ENCODE measurements at places on chromosomes 11 and 22.
A peak's percentile ranks its signal among the peaks of the same experiment; 100 is the strongest.

DNA sequence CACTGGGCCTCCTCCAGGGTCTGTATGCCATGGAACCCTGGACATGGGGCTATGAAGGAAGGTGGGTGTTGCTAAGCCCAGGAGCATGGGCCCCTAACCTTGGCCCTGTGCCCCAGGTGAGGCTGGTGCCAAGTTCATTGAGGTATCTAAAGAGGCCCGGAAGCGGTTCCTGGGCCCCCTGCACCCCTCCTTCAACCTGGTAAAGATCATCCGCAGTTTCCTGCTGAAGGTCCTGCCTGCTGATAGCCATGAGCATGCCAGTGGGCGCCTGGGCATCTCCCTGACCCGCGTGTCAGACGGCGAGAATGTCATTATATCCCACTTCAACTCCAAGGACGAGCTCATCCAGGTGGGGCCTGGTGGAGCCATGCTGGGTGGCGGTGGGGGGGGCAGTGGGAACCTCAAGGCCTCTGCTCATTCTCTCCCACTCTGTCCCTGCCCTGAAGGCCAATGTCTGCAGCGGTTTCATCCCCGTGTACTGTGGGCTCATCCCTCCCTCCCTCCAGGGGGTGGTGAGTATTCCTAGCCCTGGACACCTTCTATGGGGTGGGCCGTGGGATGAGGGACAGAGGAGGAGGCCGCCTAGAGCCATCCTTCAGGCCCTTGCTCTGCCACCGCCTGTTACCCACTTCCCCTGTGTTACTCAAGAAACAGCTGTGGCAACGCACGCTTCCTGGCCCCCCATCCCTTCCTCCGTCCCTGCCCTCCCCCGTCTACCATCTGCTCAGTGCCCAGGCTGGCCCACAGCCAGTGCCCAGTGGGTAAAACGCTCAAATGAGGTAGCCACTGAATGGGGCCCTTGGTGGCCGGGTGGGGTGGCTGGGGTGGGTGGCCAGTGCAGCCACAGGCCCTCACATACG, 3.0 kb downstream of the PNPLA2 start:
- DNase-seq = no peak

DNA sequence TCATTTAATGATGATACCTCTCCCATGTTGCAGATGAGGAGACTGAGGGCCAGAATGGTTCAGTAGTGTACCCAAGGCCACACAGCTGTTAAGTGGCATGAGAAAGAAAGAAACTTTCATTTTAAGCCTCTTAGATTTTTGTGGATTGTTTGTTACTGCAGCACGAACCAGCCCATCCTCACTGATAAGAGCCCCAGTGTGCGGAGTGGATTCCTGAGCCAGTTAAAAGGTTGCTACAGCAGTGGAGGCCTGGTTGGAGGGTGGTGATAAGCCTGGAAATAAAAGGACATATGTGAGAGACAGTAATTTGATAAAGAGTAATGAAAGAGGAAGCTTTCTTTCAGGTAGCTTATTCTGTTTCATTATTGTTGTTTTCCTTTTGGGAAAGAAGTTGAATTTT, 89.0 kb downstream of the ATXN10 start:
- no peak for DNase-seq

GRCh38 chr11:126518972-126519690, 163.6 kb downstream of the ST3GAL4 start:
- DNase-seq = no peak

- DNase-seq = peak; percentile 91
These were observed 449.3 kb downstream of the OPCML start for GRCh38 chr11:133082841-133083488.

- no peak for DNase-seq
These were observed 6.0 kb downstream of the KBTBD4 start for GRCh38 chr11:47572715-47573255.

- DNase-seq = no peak
These were observed 1.5 kb downstream of the ATG13 start for GRCh38 chr11:46618837-46619236.

DNA sequence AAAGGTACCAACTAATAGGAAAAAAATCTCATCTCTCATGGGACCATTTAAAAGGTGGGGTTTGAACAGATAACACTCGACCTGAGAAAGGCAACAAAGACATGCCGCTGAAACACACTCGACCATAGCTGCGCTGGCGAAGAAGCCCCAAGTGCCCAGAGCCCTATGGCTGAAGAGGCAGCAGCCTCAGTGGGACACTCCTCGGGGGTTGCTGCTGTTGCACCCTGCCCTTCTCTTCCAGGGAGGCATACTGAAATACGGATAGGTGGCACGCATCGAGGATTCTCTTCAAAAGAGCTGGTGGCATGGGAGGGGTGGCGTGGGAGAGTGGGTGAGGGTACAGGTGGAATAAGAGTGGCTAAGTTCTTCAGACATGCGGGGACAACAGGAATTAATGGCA, 18.5 kb upstream of the PHLDA2 start:
- no peak for DNase-seq

GRCh38 chr11:109853156-109853776, 239.9 kb upstream of the ZC3H12C start:
- peak; percentile 22 for DNase-seq

DNA sequence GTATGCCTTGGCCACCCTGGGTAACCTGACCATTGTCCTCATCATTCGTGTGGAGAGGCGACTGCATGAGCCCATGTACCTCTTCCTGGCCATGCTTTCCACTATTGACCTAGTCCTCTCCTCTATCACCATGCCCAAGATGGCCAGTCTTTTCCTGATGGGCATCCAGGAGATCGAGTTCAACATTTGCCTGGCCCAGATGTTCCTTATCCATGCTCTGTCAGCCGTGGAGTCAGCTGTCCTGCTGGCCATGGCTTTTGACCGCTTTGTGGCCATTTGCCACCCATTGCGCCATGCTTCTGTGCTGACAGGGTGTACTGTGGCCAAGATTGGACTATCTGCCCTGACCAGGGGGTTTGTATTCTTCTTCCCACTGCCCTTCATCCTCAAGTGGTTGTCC, 2.7 kb downstream of the OR51D1 start:
- DNase-seq = no peak

DNA sequence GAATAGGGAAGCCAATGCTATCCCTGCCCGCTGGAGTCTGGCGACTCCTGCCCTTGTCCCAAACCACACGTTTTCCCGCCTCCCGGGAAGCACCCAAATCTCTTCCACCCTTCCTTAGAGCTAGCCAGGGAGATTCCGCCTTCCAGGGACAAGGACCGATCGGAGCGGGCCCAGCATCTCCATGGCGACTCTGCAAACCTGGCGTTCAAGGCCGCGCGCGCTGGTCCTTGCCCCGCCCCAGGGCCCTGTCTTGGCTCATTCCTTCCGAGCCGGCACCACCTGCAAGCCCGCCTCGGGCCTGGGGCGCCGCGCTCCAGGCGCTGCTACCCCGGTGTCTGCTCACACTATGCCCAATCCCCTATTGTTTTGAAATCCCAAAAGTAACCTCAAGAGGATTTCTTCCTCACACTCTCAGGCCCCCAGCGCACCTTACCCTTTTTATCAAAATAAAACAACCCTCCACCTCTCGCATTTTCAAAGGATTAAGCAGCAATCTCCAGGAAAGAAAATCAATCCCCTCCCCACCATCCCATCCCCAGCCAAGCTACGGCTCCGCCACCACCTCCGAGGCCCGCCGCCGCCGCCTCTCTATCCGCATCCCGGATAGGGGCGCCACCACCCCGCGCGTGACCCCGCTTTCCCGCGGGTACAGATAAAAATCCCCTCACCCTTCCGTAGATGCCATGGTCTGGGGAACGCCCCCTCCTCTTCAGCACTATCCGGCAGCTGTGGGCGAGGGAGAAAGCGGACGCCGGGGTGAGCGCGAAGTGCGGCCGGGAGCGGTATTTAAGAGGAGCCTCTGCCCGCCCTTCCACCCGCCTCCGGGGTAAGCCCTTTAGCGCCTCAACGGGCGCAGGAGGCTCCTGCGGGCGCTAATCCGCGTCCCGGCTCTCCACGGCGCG, 825 bp downstream of the SLC1A2 start:
- peak; percentile 43 for DNase-seq

- no peak for DNase-seq
These were observed 35.1 kb upstream of the CUL5 start for GRCh38 chr11:107973641-107974040.

- DNase-seq = no peak
These were observed 405.7 kb downstream of the AASDHPPT start for GRCh38 chr11:106482917-106483785.
